Glomerular endothelial cell (primary cell): ENCODE measurements at places on chromosomes 1 and 21.
A peak's percentile ranks its signal among the peaks of the same experiment; 100 is the strongest.

GRCh38 chr1:162358928-162359327 is 17.7 kb downstream of the SPATA46 start:
- DNase-seq: no peak

GRCh38 chr1:154468535-154469250 is 33.3 kb upstream of the TDRD10 start:
- DNase-seq: no peak

DNA sequence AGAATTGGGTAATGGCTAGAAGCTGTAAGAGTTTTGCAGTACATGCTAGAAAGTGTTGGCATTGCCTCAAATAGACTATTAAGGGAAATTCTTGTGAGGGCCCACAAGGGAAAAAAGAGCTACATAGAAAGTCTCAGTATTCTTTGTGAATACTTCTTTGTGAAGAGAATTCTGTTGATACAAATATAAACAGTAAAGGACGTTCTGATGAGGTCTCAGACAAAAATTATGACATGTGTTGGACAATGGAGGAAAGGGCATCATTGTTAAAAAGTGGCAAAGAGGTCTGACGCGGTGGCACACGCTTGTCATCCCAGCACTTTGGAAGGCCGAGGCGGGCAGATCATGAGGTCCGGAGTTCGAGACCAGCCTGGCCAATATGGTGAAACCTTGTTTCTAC is 458.9 kb downstream of the NCAM2 start:
- DNase-seq: no peak

GRCh38 chr1:41497461-41498030 is 13.1 kb upstream of the EDN2 start:
- no peak for DNase-seq

GRCh38 chr1:202090994-202091393 is 31.7 kb upstream of the GPR37L1 start:
- no peak for DNase-seq

- no peak for DNase-seq
Measured at GRCh38 chr1:99279525-99279924, 15.2 kb downstream of the PLPPR4 start.

GRCh38 chr1:221708987-221709386 is 32.9 kb downstream of the DUSP10 start:
- no peak for DNase-seq

GRCh38 chr1:175303201-175303707 is 110.7 kb upstream of the KIAA0040 start:
- DNase-seq: no peak

DNA sequence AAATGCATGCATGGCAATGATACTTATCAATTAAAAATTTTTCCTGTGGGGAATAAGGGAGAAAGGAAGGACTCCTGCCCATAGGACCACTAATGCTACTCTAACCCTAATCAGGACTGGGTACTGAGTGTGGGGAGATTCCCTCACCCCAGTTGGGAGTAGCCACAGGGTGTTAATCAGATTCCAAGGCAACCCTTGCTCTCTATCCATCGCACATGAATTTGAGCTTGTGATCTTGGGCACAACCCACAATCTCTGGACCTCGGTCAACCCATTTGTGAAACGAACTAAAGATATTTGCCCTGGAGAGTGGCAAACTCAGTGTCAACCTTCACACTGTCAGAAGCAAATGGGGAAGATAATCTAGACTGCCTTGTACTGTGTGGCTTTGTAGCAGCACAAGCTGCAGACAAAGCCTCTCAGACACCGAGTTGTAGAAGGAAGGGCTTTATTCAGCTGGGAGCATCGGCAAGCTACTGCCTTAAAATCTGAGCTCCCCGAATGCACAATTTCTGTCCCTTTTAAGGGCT is 69.5 kb downstream of the SERINC2 start:
- no peak for DNase-seq

- no peak for DNase-seq
Measured at GRCh38 chr1:45430490-45430889, 60.5 kb downstream of the TESK2 start.

- no peak for DNase-seq
Measured at GRCh38 chr1:98881901-98882300, 122.8 kb downstream of the PLPPR5 start.

GRCh38 chr21:45118099-45118498 is 43.7 kb downstream of the ADARB1 start:
- DNase-seq: no peak

DNA sequence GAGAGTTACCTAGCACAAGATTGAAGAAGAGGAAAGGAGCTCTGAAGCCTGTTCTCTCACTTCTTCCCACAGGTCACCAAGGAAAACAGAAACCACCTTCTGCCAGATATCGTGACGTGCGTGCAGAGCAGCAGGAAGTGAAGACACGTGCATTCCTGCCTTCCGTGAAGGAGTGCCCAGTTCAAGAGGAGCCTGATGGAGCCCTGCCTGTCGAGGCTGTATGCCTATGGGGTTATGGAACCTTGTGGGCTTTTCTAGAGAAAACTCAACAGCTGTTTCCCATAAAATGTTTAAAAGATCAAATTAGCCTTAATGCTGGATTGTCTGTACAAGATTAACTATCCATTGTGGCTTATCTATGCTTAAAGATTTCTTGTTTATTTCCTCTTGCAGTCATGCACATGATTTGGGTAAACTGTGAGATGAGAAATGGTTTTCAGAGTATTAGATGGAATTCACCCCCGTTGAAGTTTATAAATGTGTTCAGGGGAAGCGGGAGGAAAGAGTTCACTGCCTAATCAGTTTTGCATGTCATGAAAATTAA is 27.8 kb downstream of the NTPCR start:
- DNase-seq: no peak

- no peak for DNase-seq
Measured at GRCh38 chr21:15140321-15141019, 75.7 kb upstream of the NRIP1 start.

GRCh38 chr1:218078916-218079315 is 206.2 kb upstream of the RRP15 start:
- no peak for DNase-seq

DNA sequence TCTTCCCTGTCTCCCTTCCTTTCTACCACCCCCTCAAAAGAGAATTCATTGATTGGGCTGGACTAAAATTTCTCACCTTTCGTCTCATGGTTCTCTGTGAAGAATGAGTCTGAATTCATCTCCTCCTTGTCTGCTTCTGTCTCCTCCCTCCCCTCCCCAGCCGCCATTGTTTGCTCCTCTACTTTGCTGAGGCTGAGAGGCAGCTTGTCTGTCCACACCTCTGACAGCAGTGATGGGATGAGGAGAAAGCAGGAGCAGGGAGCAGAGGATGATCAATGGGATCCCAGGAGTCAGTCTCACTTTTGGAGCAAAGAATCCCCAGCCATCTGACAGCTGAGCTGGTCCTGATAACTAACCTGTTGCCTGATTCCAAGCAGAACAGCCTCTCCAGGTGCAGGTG is 2.5 kb downstream of the ILDR2 start:
- DNase-seq: no peak

DNA sequence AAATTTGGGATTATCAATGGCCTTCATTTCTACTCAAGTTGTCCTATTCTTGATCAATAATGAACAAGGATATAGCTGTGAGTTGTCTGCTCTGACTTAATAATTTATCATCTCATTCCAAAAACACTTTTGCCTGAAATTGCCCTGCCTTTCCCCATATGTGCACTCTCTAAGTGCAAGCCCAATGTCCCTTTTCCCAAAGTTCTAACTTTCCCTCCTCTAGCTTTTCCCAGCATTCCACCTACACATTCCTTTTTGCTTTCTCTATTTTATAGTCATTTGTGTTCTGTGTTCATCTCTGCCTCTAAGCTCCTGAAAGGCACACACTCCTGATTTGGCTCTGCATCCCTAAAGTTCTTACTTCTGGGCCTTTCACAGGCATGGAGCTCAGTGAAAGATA is 34.7 kb downstream of the SUSD4 start:
- no peak for DNase-seq

DNA sequence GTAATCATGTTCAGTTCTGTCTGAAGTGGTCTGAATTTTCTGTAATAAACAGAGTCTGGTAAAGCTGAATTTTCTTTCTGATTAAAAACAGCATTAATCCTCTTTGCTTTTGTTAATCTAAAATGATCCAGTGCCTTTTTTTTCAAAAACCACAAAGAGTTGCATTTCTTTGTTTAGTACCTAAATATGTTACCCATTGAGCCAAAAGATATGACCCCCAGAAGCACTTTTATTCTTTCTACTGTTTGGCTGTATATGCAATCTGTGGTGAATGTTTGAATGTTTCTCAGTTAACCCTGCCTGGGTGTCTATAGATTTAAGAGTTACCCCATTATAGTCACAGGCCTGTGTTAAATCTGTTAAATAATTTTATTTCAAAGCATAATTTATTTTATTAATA is 394.8 kb downstream of the PTPRC start:
- no peak for DNase-seq

- no peak for DNase-seq
Measured at GRCh38 chr1:203035111-203036000, 9.1 kb downstream of the PPFIA4 start.

DNA sequence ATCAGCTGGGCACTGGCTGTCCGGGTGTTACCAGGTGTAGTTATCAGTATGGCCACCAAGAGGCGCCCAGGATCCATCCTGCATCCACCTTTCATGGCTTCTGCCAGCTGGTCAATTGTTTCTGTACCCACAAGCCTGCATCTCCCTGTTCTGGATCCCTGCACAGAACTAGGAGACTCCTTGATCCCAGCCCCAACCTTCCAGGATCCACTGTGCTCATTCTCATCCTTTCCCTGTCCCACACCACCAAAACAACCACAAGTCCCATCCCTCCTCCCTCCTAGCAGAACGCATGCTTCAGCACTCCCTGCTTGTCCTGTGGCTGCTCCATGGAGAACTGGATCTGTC is 27.2 kb upstream of the FOXE3 start:
- peak; percentile 39 for DNase-seq
